ENCODE measurements at places on chromosomes 1 and 21.

GRCh38 chr21:31707499-31707898 lies 24.4 kb downstream of the SCAF4 start:
- DNase-seq, result no peak

DNA sequence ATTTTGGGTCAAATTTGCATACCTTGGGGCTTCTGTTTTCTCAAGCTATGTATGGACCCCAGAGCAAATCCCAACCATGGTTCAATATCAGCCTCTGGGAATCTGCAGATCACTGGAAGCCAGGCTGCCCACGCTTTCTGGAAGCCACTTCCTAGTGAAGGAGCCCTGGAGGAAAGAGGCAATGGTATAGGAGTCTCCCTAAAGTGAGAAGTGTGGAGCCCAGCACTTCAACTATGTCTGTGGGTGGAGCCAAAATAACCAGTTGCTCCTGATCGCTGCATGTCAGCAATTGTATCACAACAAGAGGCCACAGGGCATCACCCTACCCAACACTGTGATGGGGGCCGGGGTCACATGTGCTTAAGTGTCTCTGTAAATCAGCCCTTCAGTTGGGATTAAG lies 26.9 kb downstream of the ETS2 start:
- no peak for DNase-seq

DNA sequence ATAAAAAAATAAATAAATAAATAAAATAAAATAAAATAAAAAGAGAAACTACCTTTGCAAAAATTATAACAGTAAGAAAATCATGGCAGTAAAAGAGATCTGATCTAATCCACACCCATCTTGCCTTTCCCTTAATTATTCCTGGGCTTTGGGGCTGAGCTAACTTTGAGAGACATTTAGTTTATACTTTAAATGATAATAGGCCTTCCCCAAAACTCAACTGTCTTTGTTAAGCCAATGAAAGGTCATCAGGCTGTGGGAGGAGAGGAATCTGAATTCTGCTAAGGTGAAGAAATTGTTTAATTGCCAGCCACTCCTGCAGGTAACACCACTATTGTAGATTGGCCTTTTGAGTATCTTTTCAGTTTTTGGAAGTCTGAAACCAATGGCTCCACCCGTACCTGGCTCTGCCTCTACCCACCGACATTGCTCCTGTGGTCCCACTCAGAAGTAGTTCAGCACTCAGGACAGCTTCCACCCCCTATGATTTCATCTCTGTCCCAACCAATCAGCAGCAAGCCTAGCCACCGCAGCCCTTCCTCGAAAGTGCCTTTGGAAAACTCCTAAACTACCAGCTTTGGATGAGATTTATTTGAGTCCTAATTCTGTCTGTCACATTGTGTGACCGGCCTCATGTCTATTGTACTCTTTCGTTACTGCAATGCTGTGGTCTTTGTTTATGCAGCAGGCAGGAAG lies 23.0 kb upstream of the PNRC2 start:
- no peak for DNase-seq

DNA sequence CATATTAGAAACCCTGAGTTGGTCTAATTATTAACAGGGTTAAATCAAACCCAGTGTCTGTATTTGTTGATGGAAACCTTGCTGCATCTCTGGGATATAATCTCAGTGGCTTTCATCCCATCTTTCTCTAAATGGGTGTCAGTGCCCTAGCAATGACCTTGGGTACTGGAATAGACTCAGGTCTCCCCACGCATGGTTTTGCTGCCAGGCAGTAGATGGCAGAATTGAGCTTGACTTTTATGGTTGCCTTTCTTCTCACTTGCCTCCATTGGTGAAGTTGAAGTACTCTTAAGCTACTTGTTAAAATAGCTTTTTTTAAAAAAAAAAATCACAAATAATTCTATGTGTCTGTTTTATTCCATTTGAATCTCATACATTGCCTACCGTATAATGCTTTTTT lies 81.8 kb upstream of the HMCN1 start:
- DNase-seq, result peak; percentile 7

DNA sequence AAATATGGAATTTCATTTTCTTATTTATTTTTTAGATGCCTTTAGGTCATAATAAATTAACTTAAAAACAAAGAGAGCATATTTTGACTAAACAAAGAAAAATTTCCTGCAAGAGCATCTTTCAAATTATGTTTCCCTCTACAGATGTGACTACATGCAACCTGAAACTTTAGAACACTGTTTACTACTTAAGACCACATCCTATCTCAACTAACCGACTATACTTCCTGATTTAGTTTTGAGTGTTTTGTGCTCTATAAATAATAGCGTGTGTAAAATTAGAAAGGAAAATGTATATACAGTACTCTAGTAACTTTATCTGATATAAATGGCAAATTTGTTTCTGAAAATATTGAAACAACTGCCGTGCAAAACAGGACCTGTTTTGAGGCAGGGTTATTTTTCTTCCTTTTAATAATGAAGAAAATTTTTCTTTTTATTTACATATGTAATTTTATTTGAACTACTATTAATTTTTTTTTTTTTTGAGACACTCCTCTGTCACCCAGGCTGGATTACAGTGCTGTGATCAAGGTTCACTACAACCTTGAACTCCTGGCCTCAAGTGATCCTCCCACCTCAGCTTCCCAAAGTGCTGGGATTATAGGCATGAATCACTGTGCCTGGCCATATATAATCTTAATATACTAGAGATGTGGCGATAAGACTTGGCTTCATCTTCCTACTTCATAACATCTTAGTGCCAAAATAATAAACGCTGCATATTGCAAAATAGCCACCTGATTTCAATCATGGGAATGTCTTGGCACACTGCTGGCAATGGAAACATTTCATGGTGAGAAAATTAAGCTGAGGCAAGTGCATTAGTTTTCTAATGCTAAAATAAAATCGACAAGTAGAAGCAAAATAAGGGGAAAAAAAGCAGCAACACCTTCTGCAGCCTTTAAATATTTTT lies 12.3 kb downstream of the ZRANB2 start:
- no peak for DNase-seq

GRCh38 chr1:8107897-8108296 lies 81.8 kb upstream of the ERRFI1 start:
- no peak for DNase-seq

GRCh38 chr21:17454315-17455027 lies 58.4 kb upstream of the CXADR start:
- peak; percentile 95 for DNase-seq

DNA sequence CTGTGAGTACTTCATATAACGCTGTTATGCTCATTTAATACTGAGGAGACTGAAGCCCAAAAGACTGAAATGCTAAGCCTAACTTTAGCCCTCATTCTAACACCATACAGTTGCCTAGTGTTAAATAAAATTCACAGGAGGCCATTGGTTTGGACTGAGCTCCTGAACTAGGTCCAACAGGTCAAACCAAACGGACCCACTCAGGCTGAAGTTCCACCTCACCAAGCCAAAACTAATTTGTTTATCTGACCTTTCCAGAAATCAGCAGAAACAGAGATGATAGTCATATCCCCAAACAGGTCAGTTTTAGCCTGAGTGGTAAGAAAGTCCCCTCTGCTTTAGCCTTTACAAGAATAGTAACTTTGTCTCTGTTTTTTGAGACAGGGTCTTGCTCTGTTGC lies 311.3 kb upstream of the ZP4 start:
- no peak for DNase-seq

DNA sequence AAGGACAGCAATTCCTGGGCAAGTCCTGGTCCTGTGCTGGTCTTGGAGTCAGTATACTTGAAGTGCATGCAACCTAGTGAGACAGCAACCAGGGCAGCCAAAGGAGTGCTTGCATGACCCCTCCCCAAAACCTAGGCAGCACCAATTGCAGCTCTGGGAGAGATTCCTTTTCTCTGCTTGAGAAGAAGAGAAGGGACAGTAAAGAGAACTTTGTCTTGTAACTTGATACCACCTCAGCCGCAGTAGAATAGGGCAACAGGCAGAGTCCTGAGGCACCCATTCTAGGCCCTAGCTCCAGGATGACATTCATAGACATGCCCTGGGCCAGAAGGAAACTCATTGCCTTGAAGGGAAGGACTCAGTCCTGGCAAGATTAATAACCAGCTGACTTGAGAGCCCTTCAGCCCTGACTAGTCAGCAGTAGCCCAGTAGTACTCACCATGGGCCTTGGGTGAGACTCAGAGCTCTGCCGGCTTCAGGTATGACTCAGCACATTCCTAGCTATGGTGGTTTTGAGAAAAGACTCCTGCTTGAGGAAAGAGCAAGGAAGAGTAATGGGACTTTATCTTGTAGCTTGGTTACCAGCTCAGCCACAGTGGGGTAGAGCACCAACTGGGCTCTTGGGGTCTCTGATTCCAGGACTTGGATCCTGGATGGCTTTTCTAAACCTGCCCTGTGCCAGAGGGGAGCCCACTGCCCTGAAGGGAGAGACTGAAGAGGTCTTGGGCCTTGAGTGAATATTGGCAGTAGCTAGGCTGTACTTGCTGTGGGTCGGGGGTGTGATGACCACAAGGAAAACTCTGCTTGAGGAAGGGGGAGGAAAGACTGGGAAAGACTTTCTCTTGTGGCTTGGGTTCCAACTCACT lies 51.7 kb upstream of the ACADM start:
- peak; percentile 92 for DNase-seq

DNA sequence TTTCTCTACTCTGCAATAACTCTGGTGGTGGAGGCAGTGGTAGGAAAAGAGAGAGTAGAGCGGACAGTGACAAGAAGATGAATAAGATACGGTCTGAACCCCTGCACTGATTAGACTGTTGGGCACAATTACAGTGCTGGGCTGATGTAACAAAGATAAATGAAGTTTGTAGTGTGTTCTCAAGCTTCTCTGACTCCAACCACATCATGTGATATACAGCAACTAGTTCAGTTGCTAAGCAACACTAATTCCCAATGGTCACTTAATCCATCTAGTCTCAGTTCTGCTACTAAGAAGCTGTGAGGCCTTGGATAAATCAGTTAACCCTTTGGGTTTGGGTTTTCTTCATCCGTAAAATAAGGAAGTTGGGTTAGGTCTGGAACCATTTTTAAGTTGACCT lies 17.3 kb downstream of the DDR2 start:
- no peak for DNase-seq

DNA sequence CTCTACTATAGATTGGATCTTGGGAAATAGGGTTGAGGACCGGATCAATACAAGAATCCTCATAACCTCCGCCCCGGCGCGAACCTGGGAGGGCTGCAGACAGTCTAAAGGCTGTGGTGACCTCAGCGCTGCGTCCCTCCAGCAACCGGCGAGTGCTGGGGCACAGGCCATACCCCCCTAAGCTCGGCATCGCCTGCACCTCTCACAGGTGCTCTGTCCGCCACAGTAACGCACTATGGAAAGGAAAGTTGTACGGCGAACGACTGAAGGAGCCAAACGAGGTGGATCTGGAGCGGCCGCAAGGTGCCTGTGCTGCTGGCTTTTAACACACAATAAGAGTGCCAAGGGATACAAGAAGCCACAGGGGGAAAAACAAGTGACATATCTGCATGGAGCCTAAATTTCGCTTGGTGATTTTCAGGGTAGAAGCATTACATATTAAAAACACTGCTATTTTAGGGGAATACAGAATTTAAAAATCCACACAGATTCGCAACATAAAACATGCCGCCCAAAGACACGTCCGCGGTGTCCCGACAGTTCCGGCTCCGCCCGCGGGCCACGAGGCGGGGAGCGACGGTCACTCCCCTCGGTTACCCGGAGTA lies 1.4 kb upstream of the RBM15 start:
- no peak for DNase-seq

- DNase-seq, result peak; percentile 65
Measured at GRCh38 chr1:212355230-212355969, 59.3 kb downstream of the PACC1 start.

GRCh38 chr1:221708987-221709386 lies 32.9 kb downstream of the DUSP10 start:
- no peak for DNase-seq

GRCh38 chr1:2358651-2359640 lies 32.4 kb downstream of the MORN1 start:
- DNase-seq, result no peak

Measured in fibroblast of skin of right biceps (primary cell).